ENCODE measurements at places on chromosomes 6 and 20.
A peak's percentile ranks its signal among the peaks of the same experiment; 100 is the strongest.

DNA sequence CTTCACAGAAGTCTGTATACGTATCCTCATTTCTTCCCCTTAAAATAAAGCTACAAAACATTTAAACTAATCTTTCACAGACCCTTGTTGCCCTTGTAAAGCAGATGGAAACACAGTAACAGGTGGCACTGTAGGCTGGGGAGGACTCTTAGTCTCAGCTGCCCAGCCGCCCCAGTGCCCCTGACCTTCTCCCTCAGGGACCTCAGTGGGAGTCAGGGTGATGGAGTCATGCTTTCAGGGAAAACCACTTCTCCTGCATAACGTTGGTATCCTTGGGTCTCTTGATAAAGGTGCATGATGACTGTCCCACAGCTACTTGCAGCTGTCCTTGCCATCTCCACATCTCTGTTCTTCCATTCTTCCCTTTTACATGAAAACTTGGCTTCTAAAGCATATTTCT, 198.6 kb downstream of the CDKAL1 start:
- no peak for DNase-seq

- DNase-seq = no peak
Measured at GRCh38 chr20:49380337-49380780, 102.1 kb downstream of the KCNB1 start.

DNA sequence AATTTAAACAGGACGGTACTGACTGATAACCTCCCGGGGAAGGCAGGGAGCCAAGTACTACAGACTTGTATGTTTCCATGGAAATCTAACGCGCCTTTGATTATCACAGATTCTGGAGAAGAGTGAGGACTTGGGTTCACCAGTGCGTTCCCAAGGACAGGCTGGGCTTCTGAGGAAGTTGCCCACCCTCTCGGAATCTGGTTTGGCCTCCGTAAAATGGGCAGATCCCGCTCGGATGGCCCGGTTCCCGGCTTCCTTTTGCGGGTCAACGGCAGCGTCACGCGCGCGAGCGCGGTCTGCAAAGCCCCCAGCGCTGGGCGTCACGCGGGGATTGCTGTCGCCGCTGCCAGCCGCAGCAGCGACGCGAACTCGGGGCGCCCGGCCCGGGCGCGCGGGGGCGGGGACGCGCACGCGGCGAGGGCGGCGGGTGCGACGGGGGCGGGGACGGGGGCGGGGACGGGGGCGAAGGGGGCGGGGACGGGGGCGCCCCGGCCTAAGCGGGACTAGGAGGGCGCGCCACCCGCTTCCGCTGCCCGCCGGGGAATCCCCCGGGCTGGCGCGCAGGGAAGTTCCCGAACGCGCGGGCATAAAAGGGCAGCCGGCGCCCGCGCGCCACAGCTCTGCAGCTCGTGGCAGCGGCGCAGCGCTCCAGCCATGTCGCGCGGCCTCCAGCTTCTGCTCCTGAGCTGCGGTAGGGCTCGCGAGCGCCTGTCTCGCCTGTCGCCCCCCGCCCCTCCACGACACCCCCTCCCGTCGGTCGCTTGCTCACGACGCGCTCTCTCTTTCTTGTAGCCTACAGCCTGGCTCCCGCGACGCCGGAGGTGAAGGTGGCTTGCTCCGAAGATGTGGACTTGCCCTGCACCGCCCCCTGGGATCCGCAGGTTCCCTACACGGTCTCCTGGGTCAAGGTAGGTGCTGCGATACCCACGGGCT, at the start of gene CD83:
Gene CD83 (plus strand): TSS at position 615 of the 933 bp plus-strand sequence. CDS start 40 bp downstream, at position 655.
- peak; percentile 75 for DNase-seq

GRCh38 chr20:31698803-31699718, 23.6 kb downstream of the BCL2L1 start:
- DNase-seq = no peak

DNA sequence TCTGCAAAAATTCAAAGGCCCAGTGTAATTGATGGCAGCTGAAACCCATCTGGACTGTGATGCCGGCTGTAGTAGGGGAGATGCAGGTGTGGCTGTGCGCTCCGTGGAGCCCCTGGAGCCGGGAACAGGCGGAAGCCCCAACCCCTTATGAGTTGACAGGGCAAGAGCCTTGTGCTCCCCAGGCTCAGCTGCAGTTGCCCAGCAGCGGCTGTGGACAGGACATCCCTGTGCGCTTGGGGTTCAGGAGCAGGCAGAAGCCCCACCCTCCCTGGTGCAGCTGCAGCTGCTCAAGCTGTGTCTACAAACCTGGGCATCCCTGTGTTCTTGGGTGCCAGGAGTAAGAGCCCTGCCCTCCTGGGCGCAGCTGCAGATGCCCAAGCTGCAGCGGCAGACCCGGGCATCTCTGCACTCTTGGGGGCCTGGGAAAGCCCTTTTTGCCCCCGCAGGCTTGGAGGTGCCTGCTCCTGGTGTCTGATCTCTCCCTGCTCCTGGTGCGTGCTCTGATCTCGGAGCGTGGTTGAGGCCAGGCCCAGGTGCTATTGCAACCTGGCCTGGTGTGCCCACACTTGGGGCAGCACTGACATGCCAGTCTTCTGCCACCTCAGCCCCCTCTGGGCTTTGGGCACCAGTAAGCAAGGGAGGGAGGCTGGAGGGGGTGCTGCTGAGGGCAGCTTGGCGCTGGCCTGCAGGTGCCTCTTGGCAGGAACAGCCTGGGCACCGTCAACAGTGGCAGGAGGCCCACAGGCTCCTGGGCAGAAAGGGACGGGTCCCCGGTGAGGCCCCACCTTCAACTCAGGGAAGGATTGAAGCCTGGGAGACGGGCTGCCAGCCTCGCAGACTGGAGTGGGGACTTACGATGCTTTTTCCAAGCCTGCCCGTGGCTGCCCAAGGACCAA, 30.3 kb downstream of the OR2J2 start:
- DNase-seq = no peak

DNA sequence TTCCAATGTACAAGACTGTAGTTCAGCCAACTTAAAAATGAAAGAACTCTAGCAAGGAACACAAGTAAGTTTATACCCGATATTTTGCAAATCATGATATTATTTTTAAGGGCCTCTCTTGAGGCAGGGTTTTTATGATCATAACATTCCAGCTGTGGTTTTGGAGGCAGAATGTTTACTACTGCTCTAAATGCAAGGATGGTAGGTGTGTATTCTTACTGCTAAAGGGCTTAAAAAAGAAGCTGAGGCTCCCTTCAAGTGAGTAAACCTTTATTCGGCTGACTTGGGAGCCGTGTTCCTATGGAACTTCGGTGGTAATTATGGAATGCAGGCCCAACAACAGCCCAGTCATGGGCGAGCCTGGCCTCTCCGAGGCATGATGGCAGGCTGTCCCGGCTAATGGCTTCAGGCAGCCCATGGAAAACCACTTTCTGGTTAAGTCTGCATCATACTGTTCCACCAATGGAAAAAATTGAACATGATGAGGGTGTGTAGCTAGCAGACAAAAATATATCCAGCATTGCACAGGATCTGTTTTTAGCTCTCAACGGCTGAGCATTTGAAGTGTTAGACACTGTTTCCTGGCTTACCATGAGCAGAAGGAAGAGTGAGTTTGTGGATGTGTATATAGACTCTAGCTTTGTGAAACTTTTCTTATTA, 111.5 kb downstream of the TIAM2 start:
- DNase-seq = no peak

DNA sequence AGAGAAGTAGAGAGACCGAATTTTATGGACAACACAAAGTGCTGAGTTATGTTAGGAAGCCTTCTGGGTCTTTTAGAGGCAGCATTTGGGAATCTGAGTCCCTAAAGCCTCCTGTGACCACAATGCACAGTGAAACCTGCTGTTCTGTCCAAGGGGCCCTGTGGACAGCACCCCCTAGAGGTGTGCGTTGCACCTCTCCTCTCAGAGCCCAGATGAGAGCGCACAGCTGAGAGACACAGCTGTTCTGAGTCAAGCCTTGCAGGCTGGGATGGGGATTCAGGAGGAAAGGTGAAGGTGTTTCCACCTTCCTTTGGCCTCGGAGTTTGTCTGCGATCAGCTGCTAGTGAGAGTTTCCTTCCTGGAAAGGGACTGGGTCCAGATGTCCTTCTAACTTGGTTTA, 13.0 kb downstream of the PCK1 start:
- no peak for DNase-seq

GRCh38 chr6:79536585-79536953, 661 bp downstream of the LCA5 start:
- no peak for DNase-seq

GRCh38 chr20:44324343-44324742, 12.5 kb upstream of the R3HDML start:
- DNase-seq = no peak

GRCh38 chr20:15267935-15268334, 930.5 kb upstream of the FLRT3 start:
- DNase-seq = no peak

DNA sequence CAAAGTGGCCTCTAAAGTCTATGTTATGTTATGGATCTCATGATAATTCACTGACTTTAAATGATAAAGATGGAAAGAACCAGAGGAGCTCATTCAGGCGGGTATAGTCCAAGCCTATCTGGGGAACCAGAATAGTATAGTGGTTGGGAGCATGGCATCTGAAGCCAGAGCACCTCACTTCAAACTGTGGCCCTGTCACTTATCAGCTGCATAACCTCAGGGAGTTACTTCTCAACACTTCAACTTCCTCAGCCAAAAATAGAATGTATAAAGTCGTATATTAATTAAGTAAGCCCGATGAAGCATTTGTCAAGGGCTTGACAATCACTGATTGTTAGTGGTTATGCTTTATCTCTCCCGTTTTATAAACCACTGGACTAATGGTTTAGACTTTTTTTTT, 112.7 kb downstream of the RTN4IP1 start:
- no peak for DNase-seq

- DNase-seq = no peak
Measured at GRCh38 chr20:45019762-45020123, 53.4 kb downstream of the STK4 start.

DNA sequence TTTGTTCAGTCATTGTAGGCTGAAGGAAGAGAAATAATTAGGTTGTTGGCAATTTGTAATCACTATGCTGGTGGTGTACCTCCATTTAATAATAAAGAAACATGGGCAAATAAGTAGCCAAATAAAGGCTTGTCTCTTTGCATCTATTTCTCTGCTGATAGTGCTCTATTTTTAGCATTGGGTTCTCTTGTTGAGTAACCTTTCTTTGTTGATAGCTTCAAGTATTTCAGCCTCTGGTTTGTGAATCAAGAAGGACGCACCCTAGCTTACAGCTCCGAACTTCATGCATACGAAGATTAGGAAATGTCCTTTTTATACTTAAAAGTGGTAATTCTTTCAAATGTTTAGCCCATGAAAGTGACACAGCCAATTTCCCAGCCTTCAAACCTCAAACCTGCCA, 2.6 kb downstream of the PPP1R14C start:
- DNase-seq = no peak

- DNase-seq = no peak
Measured at GRCh38 chr6:26024651-26025046, 62.0 kb downstream of the TRIM38 start.

DNA sequence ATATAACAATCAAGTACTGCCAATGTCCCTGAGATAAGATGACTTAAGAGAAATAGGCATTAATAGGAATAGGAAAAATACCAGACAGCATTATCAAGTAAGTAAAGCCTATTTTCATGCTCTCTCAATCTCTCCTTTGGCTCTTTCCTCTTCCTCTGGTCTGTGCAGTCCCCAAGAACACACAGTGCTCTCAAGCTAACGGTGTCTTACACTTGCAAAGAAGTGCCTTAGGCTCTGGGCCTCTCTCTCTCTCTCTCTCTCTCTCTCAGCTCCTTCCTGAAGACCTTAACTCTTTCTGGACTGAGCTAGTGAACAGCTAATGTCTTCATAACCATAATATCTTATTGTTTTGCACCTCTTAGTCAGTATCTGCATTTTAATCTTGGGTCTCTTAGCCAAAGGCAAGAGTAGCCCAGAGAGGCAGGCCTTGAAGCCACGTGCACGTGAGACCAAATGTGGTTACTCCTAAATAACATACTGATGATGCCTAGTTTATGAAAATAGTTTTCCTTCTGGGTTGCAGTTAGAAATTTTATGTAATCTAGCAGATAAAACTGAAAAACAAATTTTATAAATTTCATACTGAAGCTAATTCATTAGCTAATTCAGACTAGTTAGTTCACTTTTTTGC, 70.8 kb downstream of the TPD52L1 start:
- DNase-seq = no peak

DNA sequence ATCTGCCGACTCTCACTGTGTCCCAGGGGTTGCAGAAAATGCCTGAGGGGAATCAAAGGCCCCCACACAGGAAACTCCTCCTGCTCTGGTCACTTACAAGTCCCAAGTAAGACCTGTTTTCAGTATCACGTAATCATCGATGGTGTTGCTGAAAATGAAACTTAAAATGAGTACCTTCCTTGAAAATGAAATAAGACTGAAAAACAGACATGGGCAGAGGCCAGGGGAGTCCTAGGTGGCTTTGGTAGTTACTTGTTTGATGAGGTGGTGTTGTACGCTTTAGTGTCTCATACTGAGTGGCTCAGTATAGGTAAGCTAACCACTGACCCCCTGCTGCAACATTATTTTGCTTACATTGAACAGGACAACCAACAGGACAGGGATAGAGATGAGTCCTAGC, 43.0 kb upstream of the SYNCRIP start:
- no peak for DNase-seq

Data from stimulated activated CD4-positive, alpha-beta T cell treated with anti-CD3 and anti-CD28 coated beads, Interleukin-1b, Interleukin-23, amount 100 ng/mL, for 1 hour (primary cell).